ENCODE measurements at places on chromosomes 2 and 18.

DNA sequence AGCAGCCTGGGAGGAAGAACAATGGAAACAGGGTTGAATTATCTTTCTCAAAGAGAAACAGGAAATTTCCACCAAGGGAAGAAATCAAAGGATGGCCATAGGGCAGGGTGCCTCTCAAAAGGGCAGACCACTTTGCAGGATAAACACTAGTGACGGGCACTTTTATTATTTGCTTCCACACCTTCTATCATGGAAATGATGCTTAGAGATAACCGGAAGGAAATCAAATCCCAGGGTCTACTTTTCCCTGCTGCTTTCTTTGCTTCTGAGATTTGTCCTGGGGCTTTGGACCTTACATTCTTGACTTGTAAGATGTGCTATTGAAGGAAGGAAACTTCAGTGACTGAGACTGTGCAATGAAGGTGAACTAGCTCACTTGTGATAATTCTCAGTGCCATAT lies 1.1 kb upstream of the SCN9A start:
- DNase-seq, result no peak

GRCh38 chr2:144374163-144374661 lies 145.7 kb downstream of the ZEB2 start:
- DNase-seq, result no peak

DNA sequence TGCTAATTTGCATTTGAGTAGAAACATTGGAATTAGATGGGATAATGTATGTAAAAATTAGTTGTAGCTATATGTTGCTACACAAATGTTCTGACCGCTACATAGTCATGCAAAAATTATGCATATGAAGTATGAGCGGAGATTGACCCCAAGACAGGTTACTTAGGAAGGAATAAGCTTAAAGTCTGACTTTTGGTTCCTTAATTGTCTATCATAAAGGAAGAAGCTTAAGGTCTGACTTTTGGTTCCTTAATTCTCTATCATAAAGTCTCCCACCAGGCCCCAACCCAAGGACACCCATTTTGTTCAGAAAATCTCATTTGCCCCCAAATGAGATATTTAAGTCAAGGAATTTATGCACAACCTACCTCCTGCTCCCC lies 106.5 kb downstream of the EVA1A start:
- DNase-seq, result no peak

- no peak for DNase-seq
Observed at GRCh38 chr2:26400723-26401122, 997 bp upstream of the DRC1 start.
